Stimulated activated CD4-positive, alpha-beta T cell treated with anti-CD3 and anti-CD28 coated beads, Interleukin-12 subunit alpha, Interleukin-12 subunit beta, amount 100 ng/mL, for 24 hours (primary cell): ENCODE measurements at places on chromosomes 16 and 17.
A peak's percentile ranks its signal among the peaks of the same experiment; 100 is the strongest.

- no peak for DNase-seq
Observed at GRCh38 chr17:55117164-55117563, 147.6 kb upstream of the HLF start.

GRCh38 chr17:40157973-40158372 is 17.6 kb downstream of the CASC3 start:
- no peak for DNase-seq

DNA sequence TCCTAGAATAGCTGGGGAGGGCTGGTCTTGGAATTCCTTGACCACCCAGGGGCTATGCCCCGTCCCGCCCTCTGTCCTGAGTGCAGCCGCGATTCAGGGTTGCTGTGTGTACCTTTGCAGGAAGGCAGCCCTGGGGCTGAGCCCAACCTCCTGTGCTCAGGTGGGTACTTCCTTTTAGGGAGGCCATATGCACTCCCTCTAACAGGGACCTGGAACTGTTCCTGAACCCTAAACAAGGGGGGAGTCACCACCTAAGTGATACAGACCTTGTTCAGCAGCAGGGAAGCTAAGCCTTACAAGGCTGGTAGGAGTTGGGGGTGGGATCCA is 24.6 kb downstream of the LLGL2 start:
- DNase-seq = no peak

DNA sequence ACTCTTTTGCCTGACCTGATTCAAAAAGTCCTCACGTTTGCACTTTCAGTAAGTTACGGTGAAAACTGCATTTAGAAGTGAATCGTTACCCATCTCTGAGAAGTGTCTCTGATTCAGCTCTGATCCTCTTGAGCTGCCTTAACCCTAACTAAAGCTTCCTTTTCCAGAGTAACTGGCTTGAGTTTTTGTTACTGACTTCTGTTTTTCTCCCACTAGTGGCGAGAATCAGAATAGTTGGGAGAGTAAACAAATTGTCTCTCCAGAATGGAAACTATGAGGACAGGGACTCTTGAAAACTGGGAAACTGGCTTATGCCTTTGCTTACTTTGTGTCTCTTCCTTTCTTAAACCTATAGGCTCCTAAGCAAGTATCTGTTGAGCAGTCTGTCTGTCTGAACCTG is 31.3 kb upstream of the KPNB1 start:
- DNase-seq = no peak

DNA sequence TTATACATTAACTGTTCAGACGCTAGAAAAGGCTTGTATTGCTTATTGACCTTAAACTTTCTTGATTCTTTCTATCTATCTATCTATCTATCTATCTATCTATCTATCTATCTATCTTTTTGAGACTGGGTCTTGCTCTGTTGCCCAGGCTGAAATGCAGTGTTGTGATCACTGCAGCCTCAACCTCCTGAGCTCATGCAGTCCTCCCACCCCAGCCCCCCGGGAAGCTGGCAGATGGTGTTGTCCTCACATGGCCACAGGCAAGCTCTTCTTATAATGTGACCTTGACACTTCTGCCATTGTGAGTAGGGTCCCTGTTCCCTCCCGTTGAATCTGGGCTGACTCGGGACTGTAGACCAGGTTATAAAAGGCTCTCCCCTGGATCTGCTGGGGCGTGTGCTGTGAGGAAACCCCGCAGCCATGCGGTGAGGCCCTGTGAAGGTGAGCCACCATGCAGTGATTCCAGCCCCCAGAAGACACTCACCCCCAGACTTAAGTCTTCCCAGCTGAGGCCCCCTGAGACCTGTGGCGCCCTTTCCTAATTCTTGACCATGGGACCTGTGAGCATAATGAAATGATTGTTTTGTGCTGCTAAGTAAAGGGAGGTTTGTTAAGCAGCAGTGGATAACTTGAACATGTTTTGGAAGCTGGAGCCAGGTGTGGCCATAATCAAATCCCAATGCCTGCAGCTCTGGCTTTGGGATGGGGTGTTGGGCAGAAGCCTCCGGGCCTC is 54.3 kb downstream of the RPTOR start:
- DNase-seq = no peak

DNA sequence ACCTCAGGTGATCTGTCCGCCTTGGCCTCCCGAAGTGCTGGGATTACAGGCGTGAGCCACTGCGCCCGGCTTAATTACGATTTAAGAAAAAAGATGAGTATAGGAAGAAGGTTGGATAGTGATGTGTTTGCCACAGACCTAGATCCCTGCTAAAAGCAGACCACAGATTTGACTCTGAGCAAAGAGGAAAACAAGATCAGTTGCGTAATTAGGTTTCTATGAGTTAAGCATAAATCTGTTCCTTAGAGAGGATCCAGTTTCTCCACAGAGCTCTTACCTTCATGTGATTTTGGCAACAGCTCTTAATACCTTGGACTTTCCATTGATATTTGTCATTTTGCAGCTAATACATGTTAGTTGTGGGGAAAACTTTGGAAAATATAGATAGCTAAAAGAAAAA is 31.1 kb downstream of the CDH1 start:
- DNase-seq = no peak

GRCh38 chr17:68511671-68512246 is 471 bp upstream of the PRKAR1A start:
- peak; percentile 39 for DNase-seq

- DNase-seq = no peak
Observed at GRCh38 chr16:10984509-10984908, 40.1 kb downstream of the CLEC16A start.
